ENCODE measurements at places on chromosomes 12 and 14. TPM values are rescaled to one million over a fixed set of nuclear protein-coding genes. Genes with fewer than 3 reads are reported as not detected.
A peak's percentile ranks its signal among the peaks of the same experiment; 100 is the strongest.

DNA sequence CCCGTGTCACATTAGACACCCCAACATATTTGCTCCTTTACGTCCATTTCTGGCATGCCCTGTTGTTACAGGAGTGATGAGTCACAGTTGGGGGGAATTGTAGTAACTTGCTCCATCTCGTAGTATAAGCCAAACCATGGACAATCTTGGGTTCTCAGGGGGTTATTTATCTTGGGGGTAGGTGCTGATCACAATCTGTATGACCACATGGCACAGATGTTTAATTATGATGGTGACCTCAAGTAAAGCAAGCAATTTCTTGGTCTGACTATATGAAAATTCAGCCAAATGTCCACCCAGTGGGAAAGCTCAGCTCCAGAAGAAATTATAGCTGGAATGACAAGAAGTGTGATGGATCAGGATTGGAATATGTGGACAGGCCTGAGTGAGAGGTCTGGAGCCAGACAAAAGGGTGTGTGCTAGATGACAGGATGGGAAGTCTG is 32.1 kb upstream of the STON2 start:
- DNase-seq = no peak

GRCh38 chr12:107474639-107475539 is 210.7 kb upstream of the PWP1 start:
- peak; percentile 16 for DNase-seq

- DNase-seq = no peak
Observed at GRCh38 chr14:92644171-92644969, 104.1 kb downstream of the LGMN start.

Gene DCN
- total RNA-seq = not detected

Gene TAS2R46
- 0.72 TPM for total RNA-seq

DNA sequence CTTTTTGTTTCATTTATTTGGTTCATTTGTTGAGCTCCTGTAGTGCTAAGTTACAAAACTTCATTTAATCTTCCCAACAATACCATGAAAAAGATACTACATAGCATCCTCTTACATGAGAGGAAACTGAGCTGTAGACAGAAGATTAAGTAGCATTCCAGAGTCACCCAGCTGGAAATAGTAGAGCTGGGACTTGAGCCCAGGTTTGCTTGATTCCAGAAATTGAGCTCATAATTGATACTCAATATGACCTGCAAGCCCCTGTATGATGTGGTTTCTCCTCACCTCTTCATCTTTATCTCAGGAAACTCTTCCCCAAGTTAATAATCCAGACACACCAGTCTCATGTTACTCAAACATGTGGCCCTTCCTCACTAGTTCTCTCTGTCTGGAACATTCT is 87.0 kb upstream of the DAAM1 start:
- no peak for DNase-seq

DNA sequence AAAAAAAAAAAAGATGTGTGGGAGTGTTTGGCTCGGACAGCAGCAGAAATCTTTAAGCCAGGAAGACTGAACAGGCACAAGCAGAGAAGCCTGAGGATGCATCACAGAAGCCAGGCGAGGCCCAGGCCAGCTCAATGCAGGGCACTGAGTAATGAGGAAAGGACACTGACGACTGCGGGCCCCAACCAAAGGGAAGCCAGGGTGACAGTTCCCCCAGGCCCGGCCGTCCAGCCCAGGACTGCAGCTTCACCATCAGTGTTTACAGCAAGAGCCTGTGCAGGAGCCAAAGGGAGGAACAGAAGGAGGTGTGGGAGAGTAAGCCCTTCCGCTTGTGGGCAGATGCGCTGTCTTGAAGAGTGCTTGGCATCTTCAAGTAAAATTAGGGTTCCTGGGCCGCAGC is 205.3 kb upstream of the SFSWAP start:
- DNase-seq = no peak

Gene KRT82
- not detected for total RNA-seq

DNA sequence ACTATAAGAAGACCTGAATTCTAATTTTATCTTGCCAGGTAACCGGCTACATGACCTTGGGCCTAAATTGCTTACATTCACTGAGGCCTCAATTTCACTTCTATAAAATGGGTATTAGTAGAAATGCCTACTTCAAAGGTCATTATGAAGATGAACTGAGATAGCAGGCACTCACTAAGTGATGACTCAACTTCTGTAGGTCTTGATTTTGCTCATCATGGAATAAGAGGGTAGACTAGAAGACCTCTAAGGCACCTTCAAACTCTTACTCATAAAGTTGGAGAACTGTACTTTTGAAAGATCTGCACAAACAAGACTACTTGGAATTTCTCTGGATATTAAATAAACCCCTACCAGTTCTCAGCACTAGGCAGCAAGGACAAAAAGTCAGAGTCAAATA is 39.3 kb upstream of the FRMD6 start:
- DNase-seq = no peak

DNA sequence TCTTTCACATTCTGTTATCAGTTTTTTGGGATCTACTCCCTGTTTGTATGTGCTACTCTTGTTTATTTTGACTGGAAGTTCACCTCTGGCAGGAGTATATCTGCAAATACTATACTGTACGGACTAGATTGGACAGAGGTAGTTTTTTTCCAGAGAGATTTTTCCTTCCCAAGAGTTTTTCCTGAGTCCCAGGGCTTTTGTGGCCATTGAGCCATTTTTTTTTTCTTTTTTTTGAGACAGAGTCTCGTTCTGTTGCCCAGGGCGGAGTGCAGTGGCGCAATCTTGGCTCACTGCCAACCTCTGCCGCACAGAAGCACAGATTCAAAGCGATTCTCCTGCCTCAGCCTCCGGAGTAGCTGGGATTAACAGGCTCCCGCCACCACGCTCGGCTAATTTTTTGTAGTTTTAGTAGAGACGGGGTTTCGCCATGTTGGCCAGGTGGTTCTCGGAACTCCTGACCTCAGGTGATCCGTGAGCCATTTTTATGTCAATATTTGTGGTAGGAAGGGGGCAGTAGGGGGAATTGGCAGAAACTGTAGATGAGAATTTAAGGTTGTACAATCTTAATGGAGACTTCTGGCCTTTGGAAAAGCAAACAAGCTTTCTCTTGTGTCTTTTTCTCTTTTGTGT is 19.4 kb downstream of the KTN1 start:
- DNase-seq = no peak

GRCh38 chr12:92432724-92433441 is 269.9 kb upstream of the PLEKHG7 start:
- no peak for DNase-seq

- DNase-seq = no peak
Observed at GRCh38 chr12:4817880-4818279, 91.8 kb upstream of the KCNA1 start.

DNA sequence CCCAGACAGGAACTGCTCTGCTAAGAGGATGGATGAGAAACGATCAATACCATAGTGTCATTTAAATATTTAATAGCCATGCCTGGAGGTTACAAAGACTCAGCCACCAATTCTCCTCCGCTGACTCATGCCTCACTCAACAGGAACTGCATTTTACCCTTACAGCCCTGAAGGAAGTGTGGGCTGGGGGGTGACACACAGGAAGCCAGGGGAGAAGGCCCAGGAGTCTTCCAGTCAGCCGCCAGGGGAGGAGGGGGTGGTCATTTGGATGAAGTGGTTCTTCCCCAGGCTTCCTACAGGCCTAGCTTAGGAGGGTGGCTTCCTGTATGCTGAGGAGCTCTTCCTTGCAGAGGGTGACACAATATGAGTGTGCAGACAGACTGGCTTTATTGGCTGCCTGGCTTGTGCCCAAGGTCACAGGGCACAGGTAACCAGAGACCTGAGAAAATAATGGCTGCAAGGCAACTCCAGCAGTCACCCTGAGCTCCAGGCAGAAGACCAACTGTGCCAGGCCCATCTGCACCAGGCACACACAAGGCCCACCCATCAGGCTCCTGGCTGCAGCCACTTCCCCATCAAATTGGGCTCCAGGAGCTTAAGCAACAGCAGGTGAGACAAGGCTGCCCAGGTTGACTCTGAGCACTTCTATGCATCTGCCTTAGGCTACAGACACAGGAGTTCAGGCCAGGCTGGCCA is 30.6 kb upstream of the RPLP0 start:
- peak; percentile 83 for DNase-seq

Gene SIRT4
- 4.9 TPM for total RNA-seq

GRCh38 chr12:106049105-106049504 is 89.6 kb downstream of the NUAK1 start:
- no peak for DNase-seq

Gene SIX6
- total RNA-seq = not detected

GRCh38 chr12:69309461-69309860 is 38.7 kb upstream of the LYZ start:
- no peak for DNase-seq

DNA sequence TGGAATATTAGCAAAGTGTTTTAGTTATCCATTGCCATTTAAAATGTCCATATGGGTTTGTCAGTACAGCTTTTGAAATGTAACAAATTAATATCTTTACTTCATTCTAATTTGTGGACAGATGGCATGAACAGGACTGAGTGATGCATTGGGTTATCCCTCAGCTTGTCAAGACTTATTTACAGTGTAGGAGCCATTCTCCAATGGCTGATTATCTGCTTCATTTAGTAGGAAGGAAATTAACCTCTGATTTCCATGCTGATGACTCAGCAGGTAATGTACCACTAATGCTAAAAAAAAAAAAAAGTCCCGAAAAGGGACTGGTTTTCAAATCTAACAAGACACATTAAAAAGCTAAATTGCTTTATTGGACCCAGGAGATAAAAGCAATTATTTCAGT is 1149.0 kb upstream of the USP15 start:
- no peak for DNase-seq

Gene ADGRD1
- total RNA-seq = 2.5 TPM

GRCh38 chr12:13769273-13769672 is 212.1 kb downstream of the GRIN2B start:
- no peak for DNase-seq

DNA sequence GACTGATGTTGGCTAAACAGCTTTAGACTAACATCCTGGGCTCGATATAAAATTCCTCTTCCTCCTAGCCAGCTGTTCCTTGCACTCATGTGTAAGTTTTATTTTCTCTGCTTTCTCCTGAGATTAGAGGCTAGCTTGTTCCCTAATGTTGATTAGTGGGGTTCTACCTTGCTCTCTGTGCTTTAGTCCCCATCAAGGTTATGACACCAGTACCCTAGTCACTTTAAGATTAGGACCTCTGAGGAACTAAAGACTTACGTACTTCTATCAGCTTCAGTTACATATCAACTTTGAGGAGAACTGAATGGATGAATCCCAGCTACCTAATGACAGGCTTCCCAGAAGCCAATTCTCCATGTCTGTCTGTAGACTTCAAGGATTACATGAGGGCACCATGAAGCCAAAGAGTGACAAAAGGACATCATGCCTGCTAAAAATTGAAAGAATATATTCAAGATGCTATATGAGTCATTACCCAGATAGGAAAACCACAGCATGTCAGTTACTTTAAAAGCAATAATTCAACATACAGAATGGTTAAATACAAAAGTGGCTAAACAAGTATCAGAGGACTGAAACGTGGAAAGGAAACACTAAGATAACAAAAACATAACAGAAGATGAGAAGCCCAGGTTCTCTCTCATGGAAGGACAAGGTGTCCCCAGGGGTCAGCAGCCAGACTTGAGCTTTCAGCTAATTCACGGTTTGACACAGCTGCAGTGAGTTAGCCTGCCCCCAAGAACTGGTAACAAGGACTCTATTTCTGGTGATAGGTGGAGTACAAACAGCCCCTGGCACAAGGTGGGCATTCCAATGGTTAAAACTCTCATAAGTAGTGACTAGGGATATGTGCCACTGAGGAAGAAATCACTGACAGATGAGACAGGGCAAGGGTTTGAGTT is 20.4 kb downstream of the ADAM20 start:
- DNase-seq = no peak

- peak; percentile 5 for DNase-seq
Observed at GRCh38 chr12:113591480-113591974, 119.9 kb upstream of the LHX5 start.

Gene ZNF384
- 78.1 TPM for total RNA-seq

- no peak for DNase-seq
Observed at GRCh38 chr12:34163443-34163842, 141.1 kb downstream of the ALG10 start.

DNA sequence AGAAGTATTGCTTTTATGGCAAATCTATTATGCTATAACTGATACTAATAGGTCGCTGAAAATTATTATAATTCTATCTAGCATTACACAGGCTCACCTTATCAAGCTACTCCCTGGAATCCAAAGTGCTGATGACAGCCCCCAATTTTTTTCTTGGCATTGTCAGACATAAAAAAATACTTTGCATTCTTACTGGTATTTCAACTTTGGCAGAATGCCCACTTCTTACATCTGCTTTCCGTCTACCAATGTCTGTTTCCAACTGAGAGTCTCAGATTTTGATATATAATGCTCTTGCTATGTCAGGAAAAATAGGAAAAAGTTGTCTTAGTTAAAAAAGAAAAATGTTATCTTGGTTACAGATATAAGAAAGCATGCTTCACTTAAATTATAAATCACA is 615.4 kb downstream of the C12orf50 start:
- DNase-seq = no peak

- no peak for DNase-seq
Observed at GRCh38 chr12:105522166-105522825, 191.8 kb downstream of the C12orf75 start.

DNA sequence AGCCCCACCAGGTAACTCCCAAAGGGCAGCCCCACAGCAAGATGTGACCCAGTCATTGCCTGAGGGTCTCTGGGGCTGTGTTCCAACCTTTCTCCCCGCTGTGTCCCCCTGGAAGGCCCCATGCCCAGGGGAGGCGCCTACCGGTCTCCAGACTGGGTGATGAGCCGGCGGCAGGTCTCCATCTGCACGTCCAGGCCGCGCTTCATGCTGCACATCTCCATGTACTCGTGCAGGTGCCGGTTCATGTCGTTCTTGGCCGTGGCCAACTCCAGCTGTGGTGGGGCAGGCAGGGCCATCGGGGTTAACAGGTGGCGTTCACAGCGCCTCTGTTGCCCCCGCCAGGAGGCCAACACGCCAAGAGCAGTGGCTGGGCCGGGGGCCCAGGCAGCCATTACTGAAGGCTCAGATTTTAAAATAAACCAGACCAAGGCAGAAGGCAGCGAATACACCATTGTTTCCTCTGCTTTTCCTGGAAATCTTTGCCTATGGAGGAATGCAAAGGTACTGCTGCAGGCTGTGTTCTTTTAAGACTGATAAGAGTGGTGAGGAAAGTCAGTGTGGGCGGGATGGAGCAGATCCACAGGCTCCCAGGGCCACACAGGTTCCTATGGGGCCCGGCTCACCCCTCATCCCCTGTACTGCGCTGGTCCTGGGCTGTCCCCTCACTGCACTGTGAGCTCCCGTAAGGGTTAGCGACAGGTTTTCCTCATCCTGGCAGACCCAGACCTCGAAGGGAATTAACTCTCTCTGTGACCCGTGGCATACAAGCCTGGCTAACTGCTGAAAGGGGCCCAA is 7.3 kb downstream of the GAPDH start:
- DNase-seq = no peak
